ENCODE measurements at places on chromosomes 16 and 17.

DNA sequence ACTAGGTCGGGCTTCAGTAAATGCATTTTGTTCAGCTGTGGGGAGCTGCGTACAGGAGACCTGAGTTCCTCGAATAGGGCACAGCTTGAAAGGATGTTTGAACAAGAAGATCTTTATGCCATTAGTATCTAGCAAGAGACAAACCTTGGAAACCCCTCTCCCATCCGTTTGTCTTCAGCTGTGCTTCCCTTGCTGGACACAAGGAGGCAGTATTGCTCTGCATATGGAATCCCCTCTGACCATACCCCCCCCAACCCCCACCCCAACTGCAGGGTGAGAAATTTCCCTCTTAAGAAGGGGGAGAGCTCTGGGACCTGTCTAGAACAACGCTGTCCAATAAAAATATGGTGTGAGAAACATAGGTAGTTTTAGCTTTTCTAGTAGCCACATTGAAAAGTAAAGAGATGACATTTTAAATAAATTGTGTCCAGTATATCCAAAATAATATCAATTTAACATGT, 1.6 kb downstream of the MRM1 start:
- no peak for DNase-seq

DNA sequence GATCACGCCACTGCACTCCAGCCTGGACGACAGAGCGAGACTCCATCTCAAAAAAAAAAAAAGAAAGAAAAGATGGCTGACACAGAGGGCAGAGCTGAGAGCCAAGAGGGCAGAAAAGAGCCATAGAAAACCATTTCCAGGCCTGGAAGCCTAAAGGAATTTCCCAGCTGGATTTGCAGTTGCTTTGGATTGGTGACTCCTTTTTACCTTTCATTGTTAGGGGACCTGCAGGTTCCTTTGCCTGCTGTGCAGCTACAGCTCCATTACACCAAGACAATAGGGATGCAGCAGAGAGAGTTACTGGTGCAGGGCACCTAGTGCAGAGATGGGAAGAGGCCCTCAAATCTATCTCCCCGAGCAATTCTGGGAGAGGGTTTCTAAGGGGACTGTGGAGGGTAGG, 18.4 kb downstream of the ZNF668 start:
- DNase-seq: no peak

- no peak for DNase-seq
Observed at GRCh38 chr16:66984892-66985311, 3.5 kb upstream of the CES4A start.

- no peak for DNase-seq
Observed at GRCh38 chr16:620700-621525, 9.9 kb upstream of the WFIKKN1 start.

- no peak for DNase-seq
Observed at GRCh38 chr17:45091778-45092425, 30.8 kb downstream of the NMT1 start.

- DNase-seq: no peak
Observed at GRCh38 chr17:74702116-74702871, 10.4 kb downstream of the CD300LF start.

GRCh38 chr17:63358111-63358839, 87.8 kb downstream of the CYB561 start:
- DNase-seq: no peak

DNA sequence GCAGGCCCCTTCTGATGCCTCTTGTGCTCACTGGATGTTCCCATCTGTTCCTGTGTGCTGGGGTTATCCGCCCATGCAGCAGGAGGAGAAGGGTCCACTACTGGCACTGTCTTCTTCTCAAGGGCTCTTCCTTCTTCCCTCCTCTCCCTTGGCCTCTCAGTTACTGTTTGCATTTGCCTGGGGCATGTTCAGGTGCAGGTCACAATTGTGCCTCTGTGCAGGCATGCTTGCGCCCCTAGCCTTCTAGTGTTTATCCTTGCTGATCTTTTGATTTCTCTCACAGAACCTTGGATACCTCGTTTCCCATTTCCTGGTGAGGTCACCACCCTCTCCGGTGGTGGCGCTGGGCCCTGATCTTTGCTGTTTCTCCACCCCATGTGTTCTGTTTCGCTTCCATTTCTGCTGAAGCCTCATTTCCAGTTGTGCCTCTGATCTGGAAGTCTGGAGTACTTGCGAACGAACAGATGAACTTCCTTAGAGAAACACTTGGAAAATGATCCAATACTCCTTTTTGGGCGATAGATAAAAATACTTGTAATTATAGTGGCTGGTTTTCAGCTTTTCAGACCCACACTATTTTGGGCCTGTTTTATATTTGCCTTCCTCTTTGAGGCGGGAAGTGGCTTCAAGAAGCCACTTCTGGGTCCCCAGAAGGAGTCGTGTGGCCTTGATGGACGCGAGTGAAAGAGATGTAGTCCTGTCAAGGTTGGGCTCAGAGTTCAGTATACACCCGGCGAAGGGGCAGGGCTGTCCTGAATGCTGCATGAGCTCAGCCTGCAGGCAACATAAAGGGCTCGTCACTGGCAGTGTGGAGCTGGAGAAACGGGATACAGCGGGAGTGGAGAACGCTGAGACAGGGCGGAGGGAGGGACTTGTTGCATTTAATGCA, 312.9 kb downstream of the SNX29 start:
- no peak for DNase-seq

DNA sequence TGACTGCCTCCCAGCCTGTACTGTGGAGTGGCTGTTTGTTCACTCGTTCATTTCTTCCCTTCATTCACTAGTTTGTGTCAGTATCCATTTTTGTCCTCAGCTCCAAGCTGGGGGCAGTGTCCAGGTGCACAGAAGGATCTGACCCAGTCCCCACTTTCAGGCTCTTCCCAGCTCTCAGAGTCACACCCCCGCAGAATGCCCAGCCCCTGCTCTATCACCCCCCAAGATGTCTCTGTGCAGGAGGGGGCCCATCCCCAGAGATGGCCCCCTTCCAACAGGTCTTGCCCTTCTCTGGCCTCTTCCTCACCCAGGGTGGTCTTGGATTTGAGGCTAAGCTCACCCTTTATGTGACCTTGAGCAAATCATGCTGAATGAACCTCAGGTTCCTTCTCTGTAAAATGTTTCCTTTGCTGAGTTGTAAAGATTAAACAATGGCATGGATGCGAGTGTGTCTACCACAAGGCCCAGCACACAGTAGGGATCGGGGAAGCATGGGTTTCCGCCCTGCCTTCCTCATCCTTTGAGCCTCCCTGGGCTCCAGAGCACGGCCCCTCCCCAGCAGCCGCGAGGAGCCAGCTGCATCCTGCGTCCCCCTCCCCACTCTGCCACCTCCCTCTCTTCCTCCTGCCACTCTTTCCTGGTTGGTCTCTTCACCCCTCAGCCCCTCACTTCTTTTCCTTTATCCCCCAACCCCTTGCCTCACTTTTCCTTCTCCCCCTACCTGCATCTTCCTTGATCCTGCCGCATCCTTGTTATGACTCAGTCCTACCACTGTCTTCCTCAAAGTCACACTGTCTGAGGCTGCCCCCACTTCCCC, 2.8 kb downstream of the FBXL19 start:
- DNase-seq: no peak

DNA sequence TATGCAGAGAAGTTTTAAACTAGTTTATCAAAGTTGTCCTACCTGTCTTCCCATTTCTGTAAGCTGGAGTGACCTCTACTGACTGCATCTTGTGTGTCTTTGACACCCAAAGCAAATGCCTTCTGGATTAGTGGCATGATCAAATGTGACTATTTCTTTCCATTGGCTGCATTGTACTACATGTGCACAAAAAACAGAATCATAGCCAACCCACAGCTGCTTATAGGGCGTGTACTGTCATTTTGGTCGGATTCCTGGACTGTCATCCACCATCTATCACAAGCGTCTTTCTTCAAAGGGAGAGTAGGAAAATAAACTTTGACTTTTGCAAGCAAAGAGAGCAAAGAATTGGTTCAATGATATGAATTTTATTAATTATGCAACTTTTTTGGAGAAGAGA, 310.6 kb downstream of the MAP2K6 start:
- no peak for DNase-seq

- DNase-seq: no peak
Observed at GRCh38 chr17:49362723-49363117, 670 bp upstream of the ZNF652 start.

GRCh38 chr17:45096141-45096540, 35.0 kb downstream of the NMT1 start:
- DNase-seq: no peak

DNA sequence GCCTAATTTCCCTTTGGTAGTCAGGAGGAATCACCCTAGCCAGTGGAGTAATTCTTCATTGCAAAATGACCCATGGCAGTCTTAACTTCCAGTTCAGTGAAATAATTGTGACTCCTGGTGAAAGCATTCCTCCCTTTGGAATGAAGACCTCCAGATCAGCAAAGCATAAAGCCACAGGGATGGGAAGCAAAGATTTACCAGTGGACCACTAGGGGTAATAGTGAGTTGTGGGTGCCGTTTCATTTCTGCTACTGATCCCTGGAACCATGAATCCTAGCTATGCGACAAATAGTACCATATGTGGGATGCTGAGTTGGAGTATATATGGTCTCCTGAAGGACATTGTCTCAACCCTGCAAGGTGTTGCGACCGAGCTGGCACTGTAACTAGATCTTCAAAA, 13.7 kb downstream of the DYNLL2 start:
- DNase-seq: no peak

- no peak for DNase-seq
Observed at GRCh38 chr16:70705056-70705455, 19.2 kb upstream of the MTSS2 start.

DNA sequence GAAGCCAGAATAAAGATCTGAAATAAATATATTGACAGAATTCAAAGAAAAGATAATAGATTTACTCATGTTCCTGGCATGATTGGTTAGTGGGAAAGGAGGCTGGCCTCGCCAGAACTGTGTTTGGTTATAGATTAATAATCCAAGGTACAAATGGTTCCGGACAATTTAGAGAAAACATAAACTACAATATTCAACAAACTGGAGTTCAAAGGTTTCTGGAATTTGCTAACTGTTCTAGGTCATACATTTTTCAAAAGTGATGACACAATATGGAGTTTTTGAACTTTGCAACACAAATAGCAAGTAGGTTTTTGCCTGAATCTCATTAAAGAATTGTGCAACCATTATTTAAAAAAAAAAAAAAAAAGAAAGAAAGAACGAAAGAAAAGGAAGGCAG, 251.7 kb upstream of the SALL1 start:
- DNase-seq: no peak

DNA sequence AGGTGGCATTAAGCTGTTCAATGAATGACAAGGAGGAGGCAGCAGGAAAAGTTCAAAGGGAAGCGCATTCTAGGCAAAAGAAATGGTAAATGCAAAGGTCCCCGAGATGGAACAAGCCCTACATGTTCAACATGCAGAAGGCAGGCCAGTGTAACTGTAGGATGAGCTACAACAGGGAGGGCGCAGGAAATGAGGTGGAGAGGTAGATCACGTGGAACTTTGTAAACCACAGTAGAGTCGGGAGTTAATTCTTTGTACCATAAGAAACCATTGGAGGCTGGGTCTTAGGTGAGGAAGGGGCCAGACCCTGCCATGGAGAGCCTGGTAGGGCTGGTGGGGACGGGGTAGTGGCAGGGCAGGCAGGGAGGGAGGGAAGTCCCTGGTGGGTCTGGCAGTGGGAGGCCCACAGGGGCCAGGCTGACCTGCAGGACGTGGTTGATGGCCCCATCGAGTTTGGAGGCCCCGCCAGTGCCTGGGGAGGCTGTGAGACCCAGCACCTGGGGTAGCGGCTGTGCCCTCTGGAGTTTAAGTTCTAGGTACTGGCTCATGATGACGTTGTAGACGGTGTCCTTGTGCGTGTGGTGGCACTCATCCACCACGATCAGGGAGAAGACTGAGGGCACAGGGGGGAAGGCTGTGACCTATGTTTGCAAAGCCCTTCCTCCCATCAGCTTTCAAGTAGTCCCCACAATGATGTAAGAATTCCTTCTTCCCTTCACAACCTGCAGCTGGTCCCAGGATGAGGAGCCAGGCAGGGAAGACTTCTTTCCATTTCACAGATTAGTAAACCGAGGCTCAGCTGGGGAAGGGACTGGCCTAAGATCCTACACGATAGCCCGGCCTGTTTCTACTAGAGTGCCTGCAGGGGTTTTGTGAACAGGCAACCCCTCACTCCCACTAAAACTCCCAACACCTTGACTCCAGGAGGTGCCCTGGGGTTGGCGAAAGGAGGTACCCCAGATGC, 1.9 kb downstream of the DHX58 start:
- DNase-seq: no peak

DNA sequence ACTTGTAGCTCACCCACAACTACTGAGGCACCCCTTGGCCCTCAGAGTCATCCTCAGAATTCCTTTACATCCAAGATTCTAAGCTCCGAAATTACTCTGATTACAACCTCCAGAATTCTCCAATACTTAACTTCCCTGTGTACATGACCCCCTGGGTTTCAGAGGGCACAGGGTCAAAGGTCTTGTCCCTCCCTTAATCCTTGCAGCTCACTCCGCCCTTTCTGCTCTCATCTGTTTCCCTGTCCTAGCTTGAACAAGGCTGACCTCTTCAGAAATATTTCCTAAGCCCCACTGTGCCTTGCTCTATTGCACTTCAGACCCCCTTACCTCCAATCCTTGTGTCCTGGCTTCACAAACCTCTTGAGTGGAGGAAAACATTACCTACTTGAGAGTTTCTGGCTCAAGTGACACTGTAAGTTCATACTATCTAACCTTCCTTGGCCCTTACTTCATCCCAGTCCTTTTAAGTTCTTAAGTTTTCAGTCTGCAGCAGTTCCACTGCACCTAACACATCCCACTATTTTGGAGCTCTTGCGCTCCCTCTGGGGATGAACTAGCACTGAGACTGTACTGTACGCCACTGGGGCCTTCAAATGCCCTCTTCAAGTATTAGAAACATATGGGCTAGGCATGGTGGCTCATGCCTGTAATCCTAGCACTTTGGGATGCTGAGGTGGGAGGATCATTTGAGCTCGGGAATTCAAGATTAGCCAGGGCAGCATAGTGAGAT, 6.2 kb downstream of the N4BP1 start:
- DNase-seq: no peak

DNA sequence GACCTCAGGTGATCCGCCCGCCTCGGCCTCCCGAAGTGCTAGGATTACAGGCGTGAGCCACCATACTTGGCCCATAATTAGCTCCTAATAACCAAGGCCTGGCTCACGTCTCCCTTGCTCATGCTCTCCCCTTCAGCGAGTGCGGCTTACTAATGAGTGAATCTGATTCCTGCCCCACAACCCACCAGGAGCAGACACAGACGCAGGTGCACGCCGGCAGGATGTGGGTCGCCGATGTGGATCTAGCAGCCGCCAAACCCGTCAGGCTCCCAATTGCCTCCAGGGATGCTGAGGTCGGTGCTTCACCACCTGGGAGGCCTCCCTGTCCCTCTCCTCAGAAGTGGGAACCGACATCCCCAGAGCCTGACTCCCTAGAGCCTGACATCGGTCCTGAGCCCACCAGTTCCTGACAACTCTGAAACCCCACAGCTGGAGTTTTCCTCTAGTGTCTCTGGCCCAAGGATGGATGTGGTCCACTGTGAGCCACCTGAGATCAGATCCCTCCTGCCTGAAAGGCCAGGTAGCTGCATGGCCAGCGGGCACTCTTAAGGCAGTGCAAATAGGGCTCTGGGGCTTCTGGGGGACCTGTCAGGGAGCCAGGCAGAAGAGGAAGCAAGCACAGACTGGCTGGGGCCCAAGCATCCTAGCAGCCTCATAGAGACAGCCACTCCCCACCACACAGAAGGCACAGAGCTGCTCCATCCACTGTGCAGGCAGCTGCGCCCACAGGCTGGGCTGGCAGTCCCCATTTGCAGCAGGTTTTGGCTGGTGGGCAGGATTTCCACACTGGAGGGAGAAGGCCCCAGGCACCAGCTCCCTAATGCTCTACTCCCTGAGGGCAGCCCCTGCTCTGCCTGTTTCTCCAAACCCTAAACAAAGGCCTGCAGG, 10.8 kb downstream of the EXOC7 start:
- DNase-seq: peak; percentile 84

- no peak for DNase-seq
Observed at GRCh38 chr17:5194346-5194745, 2.7 kb upstream of the ZNF594 start.

GRCh38 chr16:22161401-22161800, 905 bp upstream of the SDR42E2 start:
- no peak for DNase-seq

Measured in vagina (tissue), 2 donors.